ENCODE measurements at places on chromosomes 16 and 17.
A peak's percentile ranks its signal among the peaks of the same experiment; 100 is the strongest.

GRCh38 chr17:68399638-68400403 is 57.5 kb downstream of the WIPI1 start:
- no peak for DNase-seq

DNA sequence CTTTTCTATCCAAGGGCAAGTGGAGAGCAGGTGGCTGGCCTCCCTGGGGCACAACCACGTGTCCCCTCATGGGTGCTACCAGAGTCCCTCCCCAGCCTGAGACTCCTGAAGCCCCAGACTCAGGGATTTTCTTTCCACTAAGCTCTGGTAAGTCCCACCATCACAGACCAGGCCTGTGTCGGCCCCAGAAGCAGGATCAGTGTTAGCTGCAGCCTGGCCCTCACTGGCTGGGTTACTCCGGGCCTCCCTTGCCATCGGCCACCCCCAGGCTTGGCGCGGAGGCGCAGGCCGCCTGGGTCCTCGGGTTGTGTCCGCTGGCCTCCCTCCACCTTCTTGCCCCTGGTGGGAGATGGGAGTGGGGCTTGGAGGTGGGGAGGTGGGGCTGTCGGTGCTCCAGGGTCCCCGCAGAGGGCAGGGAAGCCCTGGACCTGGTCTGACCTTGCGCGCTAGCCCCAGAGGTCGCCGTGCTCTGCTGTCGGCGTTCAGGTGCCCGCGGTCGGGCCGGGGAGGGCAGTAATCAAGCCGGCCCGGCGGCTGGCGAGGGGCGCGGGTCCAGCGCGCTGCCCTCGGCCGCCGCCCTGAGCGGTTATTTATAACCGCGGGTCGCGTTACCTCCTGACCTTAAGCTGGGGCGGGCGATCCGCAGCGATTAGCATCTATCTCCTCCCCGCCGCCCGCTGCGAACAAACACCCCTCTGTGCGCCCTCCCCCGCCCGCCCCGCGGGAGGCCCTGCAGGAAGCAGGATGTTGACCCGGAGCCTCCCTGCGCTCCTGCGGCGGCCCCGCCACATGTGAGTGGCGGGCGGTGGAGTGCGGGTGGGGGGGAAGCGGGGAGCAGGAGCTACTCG is 78.1 kb upstream of the TOB1 start:
- peak; percentile 89 for DNase-seq

GRCh38 chr16:17228048-17228707 is 242.6 kb downstream of the XYLT1 start:
- DNase-seq: no peak

GRCh38 chr16:27824786-27825185 is 238.7 kb downstream of the GSG1L start:
- no peak for DNase-seq

DNA sequence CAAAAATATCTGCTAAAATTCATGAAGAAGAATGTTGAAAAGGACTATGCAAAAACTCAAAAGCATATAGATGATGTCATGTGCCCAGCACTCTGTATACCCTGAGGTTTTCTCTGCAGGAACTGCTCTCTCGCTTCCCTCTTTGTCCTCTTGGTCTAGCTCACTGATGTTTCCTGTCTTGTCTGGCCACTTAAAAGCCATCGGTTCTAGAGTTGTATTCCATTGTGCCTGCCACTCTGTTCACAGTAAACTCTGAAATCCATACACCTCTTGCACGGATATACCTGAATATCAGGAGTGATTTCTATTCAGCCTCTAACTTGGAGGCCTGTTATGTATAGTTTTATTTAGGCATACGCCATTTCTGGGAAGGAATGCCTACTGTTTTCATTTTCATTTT is 101.0 kb upstream of the CNTNAP4 start:
- DNase-seq: no peak

GRCh38 chr16:77949445-77949844 is 72.9 kb upstream of the CLEC3A start:
- no peak for DNase-seq

- DNase-seq: peak; percentile 33
Measured at GRCh38 chr17:16288860-16289571, 64.3 kb downstream of the CENPV start.

- DNase-seq: peak; percentile 8
Measured at GRCh38 chr17:68539548-68540467, 27.6 kb downstream of the PRKAR1A start.

DNA sequence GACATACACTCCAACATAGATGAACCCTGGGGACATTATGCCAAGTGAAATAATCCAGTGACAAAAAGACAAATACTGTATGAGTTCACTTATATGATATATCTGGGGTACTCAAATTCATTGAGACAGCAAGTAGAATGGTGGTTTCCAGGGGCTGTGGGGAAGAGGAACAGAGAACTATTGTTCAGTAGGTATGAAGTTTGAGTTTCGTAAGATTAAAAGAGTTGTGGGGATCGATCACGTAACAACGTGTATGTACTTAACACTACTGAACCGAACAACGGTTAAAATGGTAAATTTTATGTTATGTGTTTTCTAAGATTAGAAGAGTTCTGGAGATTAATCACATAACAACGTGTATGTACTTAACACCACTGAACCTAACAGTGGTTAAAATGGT is 100.8 kb downstream of the HS3ST3A1 start:
- DNase-seq: no peak

- no peak for DNase-seq
Measured at GRCh38 chr17:49630113-49630900, 47.6 kb downstream of the SPOP start.

DNA sequence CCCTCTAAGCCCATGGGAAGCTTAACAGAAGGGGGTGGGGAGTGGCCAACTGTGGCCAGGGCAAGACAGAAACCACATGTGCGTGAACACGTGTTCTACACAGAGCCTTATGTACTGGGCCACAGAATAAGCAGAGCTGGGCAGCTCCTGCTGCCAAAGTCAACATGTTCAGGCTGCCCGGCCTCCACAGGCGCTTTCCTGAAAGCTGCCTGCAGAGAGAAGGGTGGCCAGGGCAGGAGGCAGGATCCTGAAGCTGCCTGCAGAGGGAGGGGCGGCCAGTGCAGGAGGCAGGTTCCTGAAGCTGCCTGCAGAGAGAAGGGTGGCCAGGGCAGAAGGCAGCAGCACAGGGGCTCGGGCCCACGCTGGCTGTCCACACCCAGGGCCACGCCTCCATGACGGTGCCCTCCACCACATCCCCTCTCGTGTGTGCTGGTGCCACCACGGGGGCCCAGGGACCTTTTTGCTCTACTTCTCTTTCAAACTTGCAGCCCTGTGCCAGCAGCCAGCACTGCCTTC is 79.5 kb downstream of the ANKRD11 start:
- no peak for DNase-seq

DNA sequence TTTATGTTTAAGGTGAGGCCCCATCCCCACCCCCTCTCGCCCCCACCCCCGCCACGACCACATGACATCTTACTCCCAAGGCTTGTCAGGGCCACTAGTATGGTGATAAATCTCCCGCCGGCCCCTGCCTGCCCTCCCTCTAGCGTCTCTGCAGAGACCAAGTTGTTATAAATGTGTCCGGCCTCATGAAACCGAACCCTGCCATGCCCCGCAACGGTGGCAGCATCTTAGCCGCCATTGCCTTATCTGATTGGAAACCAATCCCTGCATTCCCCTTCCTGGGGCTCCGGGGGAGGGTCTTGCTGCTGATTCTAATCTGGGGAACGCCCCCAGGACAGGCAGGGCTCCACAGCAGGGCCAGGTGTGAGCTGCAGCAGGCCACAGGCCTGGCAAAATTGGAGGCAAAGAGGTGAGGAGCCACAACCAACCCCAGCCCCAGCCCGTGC is 352.4 kb downstream of the C16orf95 start:
- no peak for DNase-seq

- DNase-seq: peak; percentile 82
Measured at GRCh38 chr17:33750943-33751701, 458.0 kb upstream of the ASIC2 start.

DNA sequence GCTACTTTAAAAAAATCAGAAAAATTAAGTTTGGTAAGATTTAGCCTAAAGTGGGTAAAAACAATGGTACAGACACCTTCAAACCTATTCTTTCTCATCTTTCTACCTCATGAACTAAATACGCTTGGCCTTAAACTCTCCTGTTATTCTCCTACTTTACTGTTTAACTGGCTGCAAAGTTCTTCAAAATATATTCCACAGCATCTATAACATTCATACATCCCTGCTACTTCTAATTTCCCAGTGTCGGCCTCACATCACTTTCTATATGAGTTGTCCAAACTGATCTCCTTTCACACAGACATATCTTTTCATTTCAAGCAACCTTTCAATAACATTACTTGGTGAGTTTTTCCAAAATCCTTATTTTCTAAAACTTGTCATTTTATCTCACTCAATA is 64.0 kb downstream of the MED13 start:
- no peak for DNase-seq

DNA sequence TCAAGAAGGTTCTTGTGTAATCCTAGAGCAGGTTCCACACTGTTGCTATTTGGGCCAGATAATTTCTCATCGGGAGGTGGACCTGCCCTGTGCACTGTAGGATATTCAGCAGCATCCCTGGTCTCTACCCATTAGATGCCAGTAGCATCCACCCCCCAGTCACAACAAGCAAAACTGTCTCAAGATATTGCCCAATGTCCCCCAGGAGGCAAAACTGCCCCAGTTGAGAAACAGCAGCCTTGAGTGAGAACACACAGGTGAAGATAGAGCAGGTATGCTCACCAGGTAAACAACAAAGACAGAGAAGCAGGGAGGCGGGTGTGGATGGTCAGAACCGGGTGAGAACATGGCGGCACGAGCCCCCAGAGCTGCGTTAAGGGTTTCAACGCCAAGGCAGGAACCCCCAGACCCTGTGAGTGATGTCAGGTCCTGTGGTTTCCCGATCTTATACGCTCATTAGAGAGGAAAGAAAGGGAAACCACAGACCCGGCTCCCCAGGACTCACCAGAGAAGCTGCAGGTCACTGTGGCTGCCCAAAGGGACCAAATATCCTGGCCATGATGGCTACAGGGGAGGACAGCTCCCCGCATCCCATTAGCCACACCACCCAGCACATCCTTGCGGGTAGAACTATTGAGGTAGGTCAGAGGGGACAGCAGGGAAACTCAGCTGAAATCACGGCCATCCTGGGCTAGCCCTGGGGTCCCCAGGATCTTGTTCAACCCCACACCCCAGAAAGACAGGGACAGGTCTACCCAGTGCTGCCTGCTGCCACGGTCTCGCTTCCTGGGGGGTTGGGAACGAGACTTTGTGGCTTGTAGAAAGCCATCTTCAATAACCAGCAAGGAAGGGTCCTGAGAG is 21.2 kb downstream of the CDC42EP4 start:
- no peak for DNase-seq

DNA sequence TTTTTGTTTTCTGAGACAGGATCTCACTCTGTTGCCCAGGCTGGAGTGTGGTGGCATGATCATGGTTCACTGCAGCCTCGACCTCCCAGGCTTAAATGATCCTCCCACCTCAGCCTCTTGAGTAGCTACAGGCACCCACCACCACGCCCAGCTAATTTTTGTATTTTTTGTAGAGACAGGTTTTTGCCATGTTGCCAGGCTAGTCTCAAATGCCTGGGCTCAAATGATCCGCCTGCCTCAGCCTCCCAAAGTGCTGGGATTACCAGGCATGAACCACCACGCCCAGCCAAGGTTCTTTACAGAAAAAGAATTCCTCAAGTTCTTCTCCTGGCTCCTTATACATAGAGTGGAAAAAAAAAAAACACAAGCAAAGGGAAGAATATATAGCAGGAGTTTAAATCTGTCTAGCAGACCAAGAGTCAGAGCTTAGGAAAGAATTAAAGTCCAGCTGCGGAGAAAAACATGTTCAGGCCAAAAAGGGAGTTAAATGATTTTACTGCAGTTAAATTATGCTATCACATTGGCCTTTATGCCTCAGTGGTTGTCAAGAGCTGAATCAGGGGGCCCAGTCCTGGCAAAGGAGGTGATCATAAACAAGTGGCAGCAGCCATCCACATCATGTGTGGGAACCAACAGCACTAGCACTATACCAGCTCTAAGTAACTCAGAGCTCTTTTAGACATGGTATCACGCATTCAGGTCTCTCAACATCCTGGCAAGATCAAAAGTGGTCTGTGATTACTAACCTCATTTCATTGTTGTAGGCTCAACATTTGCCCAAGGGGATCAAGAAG is 39.3 kb downstream of the LIG3 start:
- no peak for DNase-seq

DNA sequence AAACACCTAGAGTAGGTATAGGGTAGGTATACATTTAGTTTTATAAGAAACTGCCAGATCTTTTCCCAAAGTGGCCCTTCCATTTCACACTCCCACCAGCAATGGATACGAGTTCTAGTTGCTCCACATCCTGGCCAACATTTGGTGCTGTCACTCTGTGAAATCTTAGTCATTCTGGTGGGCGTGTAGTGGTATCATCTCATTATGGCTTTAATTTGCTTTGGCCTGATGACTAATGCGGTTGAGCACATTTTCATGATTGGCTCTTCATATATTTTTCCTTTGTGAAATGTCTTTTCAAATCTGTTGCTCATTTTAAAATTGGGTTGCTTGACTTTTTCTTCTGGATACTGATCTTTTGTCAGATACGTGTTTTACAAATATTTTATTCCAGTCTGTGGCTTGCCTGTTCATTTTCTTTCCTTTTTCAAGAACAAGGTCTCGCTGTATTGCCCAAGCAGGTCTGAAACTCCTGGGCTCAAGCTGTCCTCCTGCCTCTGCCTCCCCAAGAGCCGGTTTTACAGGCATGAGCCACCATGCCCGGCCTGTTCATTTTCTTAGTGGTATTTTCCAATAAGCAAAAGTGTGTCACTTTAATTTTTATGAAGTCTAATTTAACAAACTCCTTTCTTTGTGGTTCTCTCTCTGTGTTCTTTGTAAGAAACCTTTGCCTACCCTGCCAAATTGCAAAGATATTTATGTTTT is 192.4 kb downstream of the SEC14L1 start:
- DNase-seq: peak; percentile 14

DNA sequence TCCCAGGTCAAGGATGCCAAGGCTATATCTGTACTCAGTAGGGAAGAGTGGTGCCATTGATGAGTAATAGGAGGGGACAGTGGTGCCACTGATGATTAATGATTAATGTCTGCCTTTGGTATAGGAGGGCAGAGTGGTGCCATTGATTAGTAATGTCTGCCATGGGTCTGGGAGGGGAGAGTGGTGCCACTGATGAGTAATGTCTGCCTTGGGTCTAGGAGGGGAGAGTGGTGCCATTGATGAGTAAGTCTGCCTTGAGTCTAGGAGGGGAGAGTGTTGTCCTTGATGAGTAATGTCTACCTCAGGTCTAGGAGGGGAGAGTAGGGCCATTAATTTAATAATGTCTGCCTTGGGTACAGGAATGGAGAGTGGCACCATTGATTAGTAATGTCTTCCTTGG is 507.8 kb upstream of the EEF2KMT start:
- no peak for DNase-seq

- DNase-seq: no peak
Measured at GRCh38 chr17:81120695-81121621, 44.3 kb upstream of the PVALEF start.

- no peak for DNase-seq
Measured at GRCh38 chr17:66525338-66525737, 222.9 kb downstream of the PRKCA start.

GRCh38 chr17:27461192-27461859 is 5.1 kb downstream of the KSR1 start:
- DNase-seq: peak; percentile 67
